Urinary bladder (tissue), 4 donors: ENCODE measurements at places on chromosomes 1 and 21. TPM values are rescaled to one million over a fixed set of nuclear protein-coding genes. Genes with fewer than 3 reads are reported as not detected.

DNA sequence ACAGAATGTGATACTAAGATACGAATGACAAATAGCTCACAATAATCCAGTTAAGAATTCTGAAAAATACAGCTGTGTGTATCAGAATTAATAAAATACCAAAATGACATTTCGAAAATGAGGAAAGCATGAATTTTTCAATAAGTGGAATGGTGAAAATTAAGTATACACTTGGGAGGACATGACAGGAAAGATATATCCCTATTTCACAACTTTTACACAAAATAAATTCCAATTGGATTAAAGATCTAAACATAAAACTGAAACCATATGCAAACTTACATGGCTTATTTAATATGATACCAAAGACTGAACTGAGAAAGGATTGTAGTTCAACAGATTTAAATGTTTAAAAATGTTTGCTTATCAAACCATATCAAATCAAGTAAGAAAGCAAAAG is 510.4 kb upstream of the ADAMTS5 start:
- DNase-seq, result no peak

GRCh38 chr21:14071902-14072734 is 138.6 kb downstream of the LIPI start:
- no peak for DNase-seq

DNA sequence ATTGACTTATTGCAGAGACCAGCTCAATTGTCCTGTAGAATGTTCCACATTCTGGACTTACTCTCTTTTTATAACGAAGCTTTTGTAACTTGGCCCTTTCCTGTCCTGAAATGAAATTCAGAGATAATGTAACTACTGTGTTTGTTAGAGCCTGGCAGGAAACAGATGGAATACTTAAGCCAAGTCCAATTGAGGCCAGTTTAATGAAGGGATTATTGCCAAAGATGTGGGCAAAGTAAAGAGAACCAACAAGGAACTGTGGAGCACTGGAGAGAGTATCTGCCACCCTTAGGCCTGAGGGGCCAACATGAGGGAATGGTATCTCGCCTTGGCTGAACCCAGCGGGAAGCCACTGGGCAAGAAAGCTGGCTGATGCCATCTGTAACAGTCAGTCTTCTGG is 32.9 kb downstream of the MFSD2A start:
- DNase-seq, result no peak

The RAB29 gene
- total RNA-seq, result 5.1 TPM

The RBP7 gene
- 2.4 TPM for total RNA-seq

GRCh38 chr1:187091666-187092065 is 262.9 kb downstream of the PLA2G4A start:
- DNase-seq, result no peak

GRCh38 chr21:45973475-45974072 is 8.0 kb upstream of the COL6A1 start:
- peak; percentile 84 for DNase-seq

DNA sequence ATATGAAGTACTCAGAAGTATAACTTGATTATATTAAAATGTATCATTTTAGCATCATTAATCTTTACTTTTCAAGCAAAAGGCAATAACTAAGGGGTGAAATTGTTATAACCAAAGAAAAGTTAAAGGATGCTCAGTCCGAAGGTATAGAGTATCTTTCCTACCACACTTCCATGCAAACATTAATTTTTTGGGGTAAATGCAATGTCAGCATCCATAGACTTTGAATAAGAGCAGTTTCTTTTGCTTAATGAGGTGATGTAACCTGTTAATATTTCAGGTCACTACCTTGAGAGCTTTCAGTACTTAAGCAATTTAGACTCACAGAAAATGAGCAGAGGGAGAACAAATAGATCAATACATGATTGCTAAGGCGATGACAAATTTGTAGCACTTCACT is 1093.5 kb downstream of the PLA2G4A start:
- DNase-seq, result no peak

- no peak for DNase-seq
Observed at GRCh38 chr1:156697481-156697880, 7.9 kb downstream of the CRABP2 start.

The BSND gene
- total RNA-seq, result not detected

DNA sequence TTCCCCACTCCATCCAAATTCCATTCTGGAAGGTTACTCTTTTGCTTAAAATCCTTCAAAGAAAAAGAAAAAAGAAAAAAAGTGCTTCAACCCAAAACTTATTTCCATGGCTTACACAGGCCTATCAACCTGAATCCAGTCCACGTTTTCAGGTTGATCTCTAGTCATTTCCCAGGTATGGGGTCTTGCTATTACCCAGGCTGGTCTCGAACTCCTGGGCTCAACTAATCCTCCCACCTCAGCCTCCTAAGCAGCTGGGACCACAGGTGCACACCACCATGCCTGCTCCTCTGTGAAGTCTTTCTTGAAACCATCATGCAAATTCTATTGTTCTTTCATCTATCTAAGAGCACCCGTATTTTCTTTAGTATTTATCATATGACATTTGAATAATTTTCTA is 7.6 kb downstream of the RNF19B start:
- no peak for DNase-seq

The RORC gene
- 1.6 TPM for total RNA-seq

GRCh38 chr1:166170726-166171125 is 3.9 kb upstream of the FAM78B start:
- no peak for DNase-seq

The HCN3 gene
- total RNA-seq, result 3.0 TPM

- DNase-seq, result no peak
Observed at GRCh38 chr1:198915327-198916231, 276.7 kb downstream of the PTPRC start.

DNA sequence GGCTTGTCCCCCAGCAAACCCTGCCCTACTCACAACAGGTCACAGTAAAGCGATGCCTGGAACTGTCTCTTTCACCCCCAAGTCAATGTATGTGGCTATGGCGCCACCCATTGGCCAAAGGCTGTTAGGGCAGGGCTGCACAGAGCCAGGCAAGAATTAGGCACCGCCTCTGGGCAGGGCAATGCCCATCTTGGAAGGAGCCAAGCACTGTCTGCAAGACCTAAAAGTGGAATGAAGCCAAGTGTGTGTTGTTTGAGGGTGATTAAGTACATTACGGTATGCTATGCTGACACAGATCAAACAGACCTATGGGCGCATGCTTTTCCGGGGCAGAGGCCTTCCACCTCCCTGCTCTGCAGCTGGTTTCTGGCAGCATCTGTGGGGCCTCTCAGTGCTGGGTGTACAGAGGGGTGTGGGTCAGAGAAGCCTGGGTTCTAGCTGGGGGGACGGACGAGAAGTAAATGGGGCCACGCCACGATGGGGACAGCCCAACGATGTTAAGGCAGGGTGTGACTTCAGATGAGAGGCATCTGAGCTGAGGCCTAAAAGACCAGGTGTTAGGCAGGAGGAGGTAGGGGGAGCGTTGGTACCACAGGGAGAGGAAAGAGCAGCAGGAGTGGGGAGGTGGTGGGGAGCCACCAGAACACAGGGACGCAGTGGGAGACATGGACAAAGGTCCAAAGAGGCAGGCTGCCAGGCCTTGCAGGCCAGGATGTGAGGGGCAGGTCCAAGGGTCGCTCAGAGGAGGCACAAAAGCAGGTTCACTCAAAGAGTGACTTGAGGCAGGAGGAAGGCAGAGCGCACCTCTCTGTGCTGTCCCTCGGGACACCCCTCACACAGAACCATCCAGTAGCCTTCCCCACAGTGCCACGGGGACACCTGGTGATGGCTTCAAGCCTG is 49.8 kb downstream of the ACOT7 start:
- DNase-seq, result no peak

- no peak for DNase-seq
Observed at GRCh38 chr1:180997843-180998504, 24.7 kb downstream of the STX6 start.

- no peak for DNase-seq
Observed at GRCh38 chr1:57600424-57600823, 176.6 kb upstream of the DAB1 start.

DNA sequence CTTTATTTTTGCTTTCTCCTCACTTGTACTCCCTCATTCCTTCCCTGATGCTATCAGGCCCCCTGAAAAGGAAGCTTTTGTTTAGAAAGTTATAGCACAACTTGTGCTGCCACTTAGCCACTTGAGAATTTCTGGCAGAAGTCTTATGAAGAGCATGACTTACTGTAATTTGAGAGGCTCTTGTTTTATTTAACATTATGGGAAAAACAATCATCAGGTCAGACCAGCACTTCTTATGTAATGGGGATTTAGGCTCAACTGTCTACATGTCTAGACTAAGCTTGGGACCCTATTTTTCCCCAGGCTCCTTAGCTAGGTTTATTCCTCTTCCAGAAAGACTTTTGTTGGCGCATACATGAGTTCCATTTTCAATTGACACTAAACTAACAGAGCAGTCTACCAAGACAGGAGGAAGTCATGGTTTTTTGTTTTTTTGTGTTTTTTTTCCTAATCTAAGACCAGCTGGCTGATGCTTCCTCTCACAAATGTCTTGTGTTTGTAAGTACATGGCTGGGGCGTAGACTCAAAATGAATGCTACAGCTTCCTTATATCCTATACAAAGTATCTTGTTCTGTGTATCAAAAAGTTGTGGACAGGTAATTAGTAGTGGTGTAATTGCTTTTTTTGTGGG is 31.5 kb downstream of the TNFSF4 start:
- no peak for DNase-seq

The S100PBP gene
- 62.0 TPM for total RNA-seq

The CASQ1 gene
- total RNA-seq, result 10.5 TPM

GRCh38 chr1:204834752-204835151 is 35.9 kb upstream of the NFASC start:
- DNase-seq, result no peak

GRCh38 chr1:38941527-38942019 is at the start of gene RHBDL2:
RHBDL2 (minus strand) TSS chr1:38941830; CDS start chr1:38919212, 22,618 bp downstream.
- DNase-seq, result no peak

DNA sequence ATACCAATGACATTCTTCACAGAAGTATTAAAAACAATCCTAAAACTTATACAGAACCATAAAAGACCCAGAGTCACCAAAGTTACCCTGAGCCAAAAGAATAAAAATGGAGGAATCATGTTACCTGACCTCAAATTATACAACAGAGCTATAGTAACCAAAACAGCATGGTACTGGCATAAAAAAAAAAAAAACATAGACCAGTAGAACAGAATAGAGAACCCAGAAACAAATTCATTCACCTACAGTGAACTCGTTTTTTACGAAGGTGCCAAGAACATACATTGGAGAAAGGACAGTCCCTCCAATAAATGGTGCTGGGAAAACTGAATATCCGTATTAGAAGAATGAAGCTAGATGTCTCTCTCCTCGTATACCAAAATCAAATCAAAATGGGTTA is 2.6 kb upstream of the GNG5 start:
- DNase-seq, result no peak

- DNase-seq, result no peak
Observed at GRCh38 chr1:54794451-54795355, 6.4 kb downstream of the TTC22 start.

The SUSD4 gene
- total RNA-seq, result 6.3 TPM

The FHL3 gene
- total RNA-seq, result 9.4 TPM

The LCE3E gene
- total RNA-seq, result not detected

DNA sequence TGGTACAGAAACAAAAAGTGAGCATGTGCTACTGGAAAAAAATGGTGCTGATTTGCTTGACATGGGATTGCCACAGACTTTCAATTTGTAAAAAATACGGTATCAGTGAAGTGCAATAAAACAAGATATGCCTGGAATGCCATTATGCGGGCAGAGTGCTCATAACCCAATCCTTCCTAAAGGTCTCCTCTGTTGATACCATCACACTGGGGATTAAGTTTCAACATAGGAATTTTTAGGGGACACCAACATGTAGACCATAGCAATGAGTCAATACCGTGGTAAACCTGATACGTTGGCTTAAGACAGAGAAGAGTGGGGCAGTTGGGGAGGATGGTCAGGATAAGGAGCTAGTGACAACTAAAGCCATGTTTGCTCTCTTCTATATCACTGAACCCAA is 20.5 kb downstream of the MX1 start:
- no peak for DNase-seq

DNA sequence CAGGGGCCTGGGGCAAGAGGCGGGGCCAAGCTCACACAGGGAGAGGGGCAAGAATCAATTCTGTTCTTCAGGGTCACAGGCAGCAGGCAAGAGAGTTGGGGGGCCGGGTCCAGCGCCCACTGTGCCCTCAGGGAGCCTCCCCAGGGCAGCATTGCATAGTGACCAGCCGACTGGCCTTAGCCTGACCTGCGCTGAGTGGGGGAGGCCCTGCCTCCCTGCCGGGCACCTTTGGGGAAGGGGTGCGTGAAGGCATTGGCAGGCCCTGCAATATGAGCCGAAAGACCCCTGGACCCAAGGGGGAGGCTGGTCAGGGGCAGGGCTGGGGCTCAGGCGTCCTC is 12.2 kb downstream of the SCNN1D start:
- DNase-seq, result no peak

DNA sequence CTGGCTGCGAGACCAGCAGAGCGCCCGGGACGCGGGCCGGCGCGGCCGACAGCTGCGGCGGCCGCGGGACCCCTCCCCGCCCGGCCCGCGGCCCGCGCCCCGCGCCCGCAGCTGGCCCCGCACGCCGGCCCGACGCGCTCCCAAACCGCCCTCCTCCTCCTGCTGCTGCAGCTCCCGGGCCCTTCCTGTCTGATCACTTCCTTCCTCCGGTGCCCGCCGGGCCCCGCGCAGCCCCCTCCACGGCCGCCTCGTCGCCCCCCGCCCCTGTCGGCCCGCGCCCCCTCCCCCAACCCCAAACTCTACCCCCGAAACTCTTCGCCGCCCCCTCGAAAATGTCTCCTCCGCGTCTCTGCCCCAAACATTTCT is 594 bp downstream of the LUZP1 start:
- no peak for DNase-seq

The KCNJ9 gene
- 0.26 TPM for total RNA-seq
